Testis (tissue), 5 donors: ENCODE measurements at places on chromosomes 7 and 10. TPM values are rescaled to one million over a fixed set of nuclear protein-coding genes. Genes with fewer than 3 reads are reported as not detected.

Gene PHYHIPL
- polyA plus RNA-seq, result 78.0 TPM

Gene PLXNA4
- polyA plus RNA-seq, result 3.4 TPM

Gene MAT1A
- 8.3 TPM for polyA plus RNA-seq

Gene OR13A1
- 0.15 TPM for polyA plus RNA-seq

Gene WAPL
- 65.7 TPM for polyA plus RNA-seq

Gene OR2A7
- 1.1 TPM for polyA plus RNA-seq

Gene AKR1C8
- 0.33 TPM for polyA plus RNA-seq

Gene RAMP3
- polyA plus RNA-seq, result 9.1 TPM

Gene KCNH2
- 82.5 TPM for polyA plus RNA-seq

Gene UTF1
- 5.3 TPM for polyA plus RNA-seq

Gene MINDY4
- polyA plus RNA-seq, result 25.3 TPM

Gene SH2D4B
- polyA plus RNA-seq, result 0.22 TPM

Gene AOC1
- polyA plus RNA-seq, result 6.2 TPM

Gene PITX3
- polyA plus RNA-seq, result 0.69 TPM

Gene SMKR1
- 231 TPM for polyA plus RNA-seq

Gene PTPRZ1
- 2.2 TPM for polyA plus RNA-seq
